ENCODE measurements at places on chromosomes 16 and 17. TPM values are rescaled to one million over a fixed set of nuclear protein-coding genes. Genes with fewer than 3 reads are reported as not detected.

AIPL1 gene
- not detected for total RNA-seq

GRCh38 chr16:22325598-22326368 lies 28.6 kb downstream of the POLR3E start:
- peaks cover 32% of the 10 kb centered on the region for H3K36me3 ChIP-seq
- H3K27me3 ChIP-seq, result no peaks in the 10 kb centered on the region
- no peak overlapping the region for H3K27ac ChIP-seq
- H3K4me3 ChIP-seq, result no peak overlapping the region

- H3K36me3 ChIP-seq, result no peaks in the 10 kb centered on the region
- no peaks in the 10 kb centered on the region for H3K27me3 ChIP-seq
- no peak for DNase-seq
- H3K4me1 ChIP-seq, result no peaks in the 10 kb centered on the region
These were observed 50.0 kb downstream of the RMI2 start for GRCh38 chr16:11395008-11395948.

DNA sequence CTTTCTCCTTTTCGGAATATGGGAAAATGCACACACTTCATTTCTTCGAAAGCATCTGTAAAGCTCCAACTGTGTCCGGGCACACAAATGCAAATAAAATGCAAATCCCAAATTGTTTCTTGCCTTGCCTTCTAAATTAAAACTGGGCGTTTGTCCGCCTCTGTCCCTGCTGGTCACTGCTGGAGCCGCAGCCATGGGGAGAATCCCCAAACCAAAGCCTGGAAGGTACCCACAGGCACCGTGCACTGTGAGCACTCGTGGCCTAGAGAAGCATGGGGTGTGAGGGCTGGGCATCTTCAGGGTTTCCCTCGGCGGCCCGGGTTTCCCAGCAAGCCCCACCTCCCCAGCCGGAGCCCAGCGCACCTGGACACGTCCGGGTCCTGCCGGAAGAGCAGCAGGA lies 2.9 kb downstream of the SLC47A2 start:
- H3K27me3 ChIP-seq, result no peaks in the 10 kb centered on the region
- no peak overlapping the region for H3K4me3 ChIP-seq
- no peaks in the 10 kb centered on the region for H3K4me1 ChIP-seq
- no peak for DNase-seq
- no peak overlapping the region for H3K27ac ChIP-seq
